GM04503 (cell line): ENCODE measurements at places on chromosomes 11 and 22.

- DNase-seq, result no peak
These were observed 3.1 kb downstream of the CCDC88B start for GRCh38 chr11:64342869-64343745.

DNA sequence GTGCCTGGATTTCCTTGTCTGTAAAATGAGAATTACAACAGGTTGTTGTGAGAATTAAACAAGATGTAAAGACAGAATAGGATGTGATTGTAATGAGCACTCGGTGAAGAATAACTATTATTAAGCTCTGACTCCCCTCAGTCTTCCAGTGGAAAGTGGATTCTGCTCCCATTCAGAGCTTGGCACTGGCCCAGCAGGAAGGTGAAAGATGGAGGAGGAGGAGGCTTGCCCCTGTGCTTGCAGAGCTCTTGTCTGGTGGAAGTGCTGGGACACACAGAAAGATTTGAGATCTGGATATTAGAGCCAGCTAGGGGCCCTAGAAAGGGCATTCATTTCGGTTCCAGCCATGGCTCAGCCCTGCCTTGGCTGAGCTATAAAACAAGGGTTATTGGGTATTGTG lies 28.2 kb downstream of the PHLDB1 start:
- no peak for DNase-seq

DNA sequence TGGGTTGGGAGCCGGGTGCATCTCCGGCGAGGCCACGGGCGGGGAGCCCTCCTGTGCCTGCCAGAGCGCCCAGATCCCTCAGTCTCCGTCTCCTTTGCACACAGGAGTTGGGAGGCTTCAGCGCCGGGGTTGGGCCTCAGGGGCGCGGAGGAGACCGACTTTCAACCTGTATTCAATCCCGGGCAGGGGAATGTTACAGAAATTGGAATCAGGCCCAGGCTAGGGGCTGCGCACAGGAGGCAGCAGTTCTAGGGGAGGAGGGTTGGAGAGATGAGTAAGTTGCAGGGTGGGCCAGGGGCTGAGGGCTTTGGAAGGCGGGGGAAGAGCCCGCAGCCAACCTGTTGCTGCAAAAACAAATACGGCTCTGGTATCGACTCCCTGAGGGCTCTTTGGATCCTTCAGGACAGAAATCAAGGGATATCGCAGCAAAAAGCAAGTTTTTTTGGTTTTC lies 640 bp upstream of the KCNA4 start:
- DNase-seq, result no peak

DNA sequence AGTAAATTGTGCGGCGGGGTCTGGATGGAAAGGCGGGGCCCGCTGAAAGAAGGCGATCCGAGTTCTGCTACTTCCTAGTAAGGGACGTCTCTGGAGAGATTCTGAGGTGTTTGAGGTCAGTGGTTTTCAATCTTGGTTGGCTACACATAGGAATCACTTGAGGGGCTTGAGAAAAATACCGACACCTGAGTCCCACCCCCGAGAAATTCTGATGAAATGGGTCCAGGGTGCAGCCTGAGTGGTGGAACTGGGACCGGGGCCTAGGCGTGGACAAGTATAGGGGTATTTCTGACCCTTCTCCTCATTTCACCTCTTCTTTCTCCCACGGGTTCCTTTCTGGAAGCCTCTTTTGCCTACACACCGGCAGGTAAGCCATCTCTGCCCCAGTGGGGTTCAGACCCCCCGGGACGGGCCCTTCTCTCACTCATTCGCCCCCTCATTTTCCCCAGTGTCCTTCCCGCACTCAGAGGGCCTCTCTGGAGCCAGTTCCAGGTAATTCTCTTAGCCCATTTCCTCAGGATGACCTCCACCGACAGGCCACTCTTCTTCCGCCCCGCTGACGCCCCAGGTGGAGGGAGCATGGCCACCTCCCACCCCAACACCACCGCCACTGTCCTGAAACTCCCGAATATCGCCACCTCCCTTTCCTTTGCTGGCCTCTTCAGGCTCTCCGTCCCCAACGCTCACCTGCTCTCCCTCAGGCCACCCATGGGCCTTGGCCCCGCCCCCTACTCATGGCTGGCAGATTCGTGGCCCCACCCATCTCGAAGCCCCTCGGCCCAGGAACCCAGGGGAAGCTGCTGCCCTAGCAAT lies 11.8 kb downstream of the ROBO3 start:
- no peak for DNase-seq

DNA sequence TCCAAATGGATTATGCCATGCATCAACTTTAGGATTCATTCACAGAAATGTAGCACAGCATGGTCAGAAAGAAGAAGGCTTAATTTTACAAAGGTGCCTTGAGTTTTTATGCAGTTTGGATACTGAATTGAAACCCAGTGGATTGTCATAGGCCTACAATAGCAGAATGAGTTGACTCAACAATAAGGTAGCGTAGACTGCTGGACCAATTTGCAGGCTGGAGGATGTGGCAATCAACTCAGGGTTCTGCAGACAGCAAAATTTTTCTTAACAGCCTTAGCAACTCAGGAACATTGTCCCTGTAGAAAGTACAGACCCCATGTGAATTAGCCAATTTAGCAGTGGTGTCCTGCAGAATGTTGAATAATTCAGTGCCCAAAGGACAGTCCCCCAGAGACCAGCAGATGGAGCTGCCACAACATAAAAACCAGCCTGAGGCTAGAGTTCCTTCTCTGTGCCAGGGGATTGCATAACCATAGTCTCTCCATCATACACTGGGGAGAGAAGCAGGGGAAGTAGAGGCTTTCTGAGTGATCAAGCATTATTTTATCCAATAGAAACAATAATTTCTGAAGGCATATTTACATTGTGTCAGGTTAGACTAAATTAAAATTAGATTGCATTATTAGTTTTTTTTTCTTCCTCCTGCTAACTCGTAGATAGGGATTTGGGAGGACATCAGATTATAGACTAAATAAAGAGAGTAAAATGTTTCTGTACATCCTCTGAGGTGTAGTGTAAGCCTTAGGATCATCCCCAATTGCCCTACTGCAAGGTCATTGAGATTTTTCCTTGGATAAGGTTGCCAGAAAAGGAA lies 20.3 kb upstream of the MRPL17 start:
- peak; percentile 37 for DNase-seq

- peak; percentile 13 for DNase-seq
These were observed 120.6 kb upstream of the LMO1 start for GRCh38 chr11:8384199-8384821.

DNA sequence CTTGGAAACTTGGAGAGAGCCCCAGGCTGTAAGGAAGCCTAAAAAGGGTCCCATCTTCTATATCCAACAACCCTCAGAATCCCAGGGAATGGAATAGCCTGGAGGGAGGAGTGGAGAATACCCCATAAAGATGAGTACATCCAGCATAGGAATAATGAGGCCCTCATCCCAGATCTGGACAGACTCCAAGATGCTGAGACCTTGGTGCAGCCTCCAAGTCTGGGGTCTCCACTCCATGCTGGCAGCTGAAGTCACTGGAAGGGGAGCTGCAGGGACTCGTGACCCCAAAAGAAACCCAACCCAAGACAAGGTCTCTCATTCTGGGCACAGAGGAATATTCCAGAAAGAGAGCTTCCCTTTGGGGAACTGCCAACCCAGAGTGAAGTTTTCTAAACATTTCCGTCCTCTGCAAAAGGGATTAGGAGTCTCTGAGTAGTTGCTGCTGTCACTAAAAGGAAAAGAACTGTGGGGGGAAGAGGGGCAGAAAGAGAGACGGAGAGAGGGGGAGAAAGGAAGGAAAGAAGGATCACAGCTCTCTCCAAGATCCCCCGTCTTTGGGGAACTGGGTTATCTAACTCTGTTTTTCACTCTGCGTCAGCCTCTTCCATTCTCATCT lies 589 bp downstream of the SCGB1A1 start:
- DNase-seq, result no peak

DNA sequence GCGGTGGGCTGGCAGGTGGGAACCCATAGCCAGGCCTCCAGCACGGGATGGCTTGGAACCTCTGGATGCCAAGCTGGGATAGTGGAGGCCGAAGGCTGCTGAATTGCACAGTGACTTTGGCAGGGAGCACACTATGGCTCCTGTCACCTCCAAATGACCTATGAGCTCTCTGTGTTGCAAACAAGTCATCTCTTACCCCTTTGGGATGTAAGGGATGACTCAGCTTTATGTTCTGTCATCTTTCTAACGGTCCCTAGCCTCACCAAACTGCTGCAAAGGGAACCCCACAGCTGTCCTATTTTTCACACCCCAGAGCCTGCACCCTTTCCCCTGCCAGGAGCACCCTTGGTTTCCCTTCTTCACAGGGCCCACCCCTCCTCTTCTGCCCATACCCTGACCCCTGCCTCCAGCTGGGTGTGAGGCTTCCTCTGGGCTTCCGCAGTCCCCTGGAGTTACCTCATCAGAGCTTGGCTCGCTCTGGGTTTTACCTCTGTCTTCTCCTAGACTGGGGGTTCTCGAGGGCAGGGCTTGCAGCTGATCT lies 2.7 kb upstream of the SCUBE1 start:
- DNase-seq, result no peak

DNA sequence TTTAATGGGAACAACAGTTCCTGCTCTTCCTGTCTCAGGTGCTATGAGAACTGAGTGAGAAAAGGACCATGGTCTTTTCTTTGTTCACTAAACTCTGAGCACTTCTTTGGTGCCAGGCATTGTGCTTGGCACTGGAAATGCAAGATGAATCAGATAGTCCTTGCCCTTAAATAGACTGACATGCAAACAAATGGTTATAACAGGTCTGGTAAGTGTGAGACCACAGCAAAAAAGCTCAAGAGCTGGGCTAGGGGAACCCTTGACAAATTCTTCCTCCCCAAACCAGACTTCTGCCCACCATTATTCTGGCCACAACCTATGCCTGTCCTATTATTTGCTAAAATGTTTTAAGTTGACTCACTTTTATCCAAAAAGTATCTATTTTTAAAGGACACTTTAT lies 5.1 kb downstream of the SLC43A3 start:
- no peak for DNase-seq

GRCh38 chr11:60762851-60763691 lies 6.4 kb downstream of the MS4A15 start:
- no peak for DNase-seq

- no peak for DNase-seq
These were observed 24.0 kb upstream of the YWHAH start for GRCh38 chr22:31920306-31920705.

DNA sequence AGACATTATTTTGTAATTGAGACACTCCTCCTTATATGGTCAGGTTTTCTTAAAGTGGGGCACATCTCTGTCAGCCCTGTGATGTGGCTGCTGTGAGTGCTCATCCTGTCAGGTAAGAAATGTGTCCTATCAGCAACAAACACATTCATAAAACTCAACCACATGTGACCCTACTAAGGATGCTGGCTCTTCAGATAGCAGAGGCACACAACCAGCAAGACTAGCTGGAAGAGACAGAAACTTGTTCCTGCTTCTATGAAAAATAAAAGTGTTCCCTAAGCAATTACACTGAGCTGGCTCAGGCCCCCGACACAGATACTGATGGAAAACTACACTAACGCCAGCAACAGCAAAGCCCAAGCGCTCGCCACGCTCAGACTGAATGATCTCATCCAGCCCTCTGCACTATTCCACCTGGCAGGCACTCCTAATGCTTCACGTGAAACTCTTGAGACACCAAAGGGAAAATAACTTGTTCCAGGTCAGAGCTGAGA lies 49.8 kb upstream of the CYP2D6 start:
- DNase-seq, result no peak

DNA sequence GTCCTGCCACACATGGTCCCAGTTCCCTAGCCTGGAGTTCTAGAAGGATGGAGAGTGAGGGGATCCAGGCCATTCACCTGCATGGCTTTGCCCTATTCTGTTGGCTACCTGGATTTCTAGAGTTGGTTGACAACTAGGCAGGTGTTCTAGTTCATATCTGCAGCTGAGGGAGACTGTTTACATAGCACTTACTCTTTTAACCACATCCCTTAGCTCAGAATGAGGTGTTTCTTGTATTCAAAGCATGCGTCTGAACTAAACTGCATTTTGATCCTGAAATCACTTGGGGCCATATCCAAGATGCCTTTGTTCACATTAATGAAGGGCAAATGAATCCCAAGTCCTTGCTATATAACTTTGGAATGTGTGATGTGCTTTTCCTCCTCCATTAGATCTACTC lies 60.9 kb downstream of the SYT13 start:
- no peak for DNase-seq

- DNase-seq, result no peak
These were observed 175.3 kb downstream of the IGLL1 start for GRCh38 chr22:23404689-23405365.

DNA sequence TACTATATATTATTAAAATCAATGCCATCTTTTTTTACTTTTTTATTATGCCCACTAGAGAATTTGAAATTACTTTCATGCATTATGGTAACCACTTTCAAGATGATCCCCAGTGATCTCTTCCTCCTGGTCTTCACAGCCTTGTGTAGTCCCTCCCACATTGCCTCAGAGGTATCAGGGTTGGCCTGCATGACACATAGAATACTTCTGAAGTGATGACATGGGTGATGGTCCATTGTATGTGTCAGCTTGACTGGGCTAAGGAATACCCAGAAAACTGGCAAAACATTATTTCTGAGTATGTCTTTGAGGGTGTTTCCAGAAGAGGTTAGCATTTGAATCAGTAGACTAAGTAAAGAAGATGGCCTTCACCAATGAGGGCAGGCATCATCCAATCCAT lies 14.2 kb upstream of the ISX start:
- no peak for DNase-seq
